ENCODE measurements at places on chromosomes 11 and 22.

GRCh38 chr22:41682033-41682807 lies 6.4 kb downstream of the SNU13 start:
- peak; percentile 84 for DNase-seq

DNA sequence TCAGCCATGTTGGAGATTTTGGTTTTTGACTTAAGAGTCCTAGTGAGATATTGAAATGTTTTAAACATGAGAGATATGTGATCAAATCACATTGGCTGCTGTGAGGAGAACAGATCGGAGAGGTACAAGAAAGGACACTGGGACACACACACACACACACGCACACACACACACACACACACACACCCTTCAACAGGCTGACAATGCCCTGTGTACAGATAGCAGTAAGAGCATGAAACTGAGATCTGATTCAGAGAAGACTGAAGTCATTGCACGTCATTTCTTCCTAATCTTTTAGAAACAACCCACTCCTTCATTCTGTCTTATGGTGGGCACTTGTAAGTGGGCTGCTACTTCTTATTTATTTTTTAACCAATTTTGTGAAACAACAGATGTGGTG lies 200.5 kb upstream of the E2F8 start:
- no peak for DNase-seq

DNA sequence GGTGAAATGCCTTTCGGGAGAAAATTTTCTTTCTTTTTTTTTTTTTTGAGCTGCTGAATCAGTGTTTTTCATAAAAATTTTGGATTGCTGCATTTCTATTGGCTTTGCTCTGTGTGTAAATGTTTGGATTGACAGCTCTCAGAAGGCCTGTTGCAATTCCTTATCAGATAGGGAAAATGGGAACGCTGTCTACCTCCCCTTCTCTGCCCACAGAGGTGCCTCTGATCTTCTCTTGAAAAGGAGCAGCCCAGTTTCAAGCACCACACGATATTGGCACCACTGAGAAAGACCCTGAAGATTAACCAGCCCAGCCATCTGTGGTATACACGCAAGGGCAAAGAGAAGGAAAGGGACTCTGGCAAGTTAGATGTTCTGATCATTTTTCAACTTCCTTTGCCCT lies 1272.2 kb downstream of the LRRC4C start:
- DNase-seq = no peak

DNA sequence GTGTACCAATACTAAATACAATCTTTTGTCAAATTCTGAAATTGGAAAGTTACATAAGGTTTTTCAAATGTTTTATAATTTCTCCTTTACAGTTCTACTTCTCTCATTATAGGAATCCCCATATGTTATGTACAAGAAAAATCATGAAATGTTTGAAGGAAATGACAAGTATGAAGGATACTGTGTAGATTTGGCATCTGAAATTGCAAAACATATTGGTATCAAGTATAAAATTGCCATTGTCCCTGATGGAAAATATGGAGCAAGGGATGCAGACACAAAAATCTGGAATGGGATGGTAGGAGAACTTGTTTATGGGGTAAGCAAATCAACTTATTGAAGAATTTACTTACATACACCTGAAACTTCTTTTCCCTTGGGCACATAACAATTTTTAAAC lies 103.4 kb downstream of the MSANTD4 start:
- no peak for DNase-seq

GRCh38 chr11:44566952-44567875 lies 1.8 kb downstream of the CD82 start:
- DNase-seq = no peak

- peak; percentile 50 for DNase-seq
Measured at GRCh38 chr11:11701070-11701469, 79.3 kb upstream of the GALNT18 start.

DNA sequence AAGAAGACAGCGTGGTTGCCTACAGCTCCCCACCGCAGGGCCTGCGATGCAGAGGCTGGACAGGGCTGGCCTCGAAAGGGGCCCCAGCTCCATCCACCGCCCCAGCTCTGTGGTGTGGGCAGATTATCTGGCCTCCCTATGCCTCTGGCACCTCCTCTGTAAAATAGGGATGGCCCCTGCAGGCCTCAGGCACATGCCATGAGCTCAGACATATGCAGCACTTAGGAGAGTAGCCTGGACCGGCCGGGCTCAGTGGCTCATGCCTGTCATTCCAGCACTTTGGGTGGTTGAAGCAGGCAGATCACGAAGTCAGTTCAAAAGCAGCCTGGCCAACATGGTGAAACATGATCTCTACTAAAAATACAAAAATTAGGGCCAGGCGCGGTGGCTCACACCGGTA lies 7.4 kb downstream of the APOBEC3D start:
- DNase-seq = no peak

GRCh38 chr11:44592125-44592940 lies 26.9 kb downstream of the CD82 start:
- DNase-seq = peak; percentile 14

DNA sequence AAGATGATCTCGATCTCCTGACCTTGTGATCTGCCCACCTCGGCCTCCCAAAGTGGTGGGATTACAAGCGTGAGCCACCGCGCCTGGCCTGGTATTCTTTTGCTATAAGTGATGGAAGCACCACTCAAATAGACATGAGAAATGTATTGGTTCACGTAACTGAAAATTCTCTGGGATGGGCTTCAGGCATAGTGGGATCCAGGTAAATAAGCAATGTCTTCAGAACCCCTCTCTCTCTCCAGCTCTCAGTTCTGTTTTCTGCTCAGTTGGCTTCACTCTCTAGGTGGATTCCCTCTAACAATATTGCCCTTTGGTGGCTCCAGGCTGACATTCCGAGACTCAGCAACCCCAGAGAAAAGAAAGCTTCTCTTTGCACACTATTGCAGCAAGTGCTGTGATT lies 889 bp upstream of the LHFPL7 start:
- DNase-seq = no peak

DNA sequence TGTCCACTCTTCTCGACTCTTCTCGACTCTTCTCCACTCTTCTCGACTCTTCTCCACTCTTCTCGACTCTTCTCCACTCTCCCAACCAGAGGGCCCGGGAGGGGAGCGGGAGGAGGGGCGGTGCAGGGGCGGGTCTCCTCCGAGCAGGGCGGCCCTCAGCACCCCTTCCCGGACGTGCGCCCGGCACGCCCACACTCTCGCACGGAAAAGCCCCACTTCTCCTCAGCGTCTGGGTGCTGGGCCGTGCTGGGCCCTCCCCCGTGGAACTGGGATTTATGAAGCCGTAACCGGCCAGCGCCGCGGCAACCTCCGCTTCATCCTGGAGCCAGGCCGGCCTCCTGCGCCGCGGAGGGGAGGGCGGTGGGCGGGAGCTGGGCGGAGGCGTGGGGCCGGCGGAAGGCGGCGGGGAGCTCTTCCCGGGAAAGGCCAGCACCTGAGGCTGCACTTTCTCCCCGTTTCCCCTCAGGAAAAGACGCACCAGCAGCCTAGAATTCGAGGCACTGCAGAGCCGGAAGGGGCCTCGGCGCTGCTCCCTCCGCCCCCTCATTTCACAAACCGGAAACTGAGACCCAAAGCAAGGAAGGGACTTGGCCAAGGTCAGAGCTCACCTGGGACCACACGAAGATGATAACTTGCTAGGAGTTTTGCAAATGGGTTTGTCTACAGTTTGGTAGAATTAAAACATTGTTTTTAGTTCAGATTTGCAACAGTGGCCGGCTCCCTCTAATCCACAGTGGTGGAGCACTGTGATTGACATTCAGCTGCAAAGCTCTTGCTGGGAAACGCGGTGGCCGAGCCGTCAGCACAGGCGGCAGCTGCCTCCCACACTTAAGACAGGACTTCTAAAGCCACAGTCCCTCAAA lies 31.6 kb upstream of the JAM3 start:
- DNase-seq = peak; percentile 72

- no peak for DNase-seq
Measured at GRCh38 chr11:17403980-17404759, 15.7 kb upstream of the KCNJ11 start.

GRCh38 chr11:15171956-15172355 lies 57.2 kb downstream of the INSC start:
- no peak for DNase-seq

DNA sequence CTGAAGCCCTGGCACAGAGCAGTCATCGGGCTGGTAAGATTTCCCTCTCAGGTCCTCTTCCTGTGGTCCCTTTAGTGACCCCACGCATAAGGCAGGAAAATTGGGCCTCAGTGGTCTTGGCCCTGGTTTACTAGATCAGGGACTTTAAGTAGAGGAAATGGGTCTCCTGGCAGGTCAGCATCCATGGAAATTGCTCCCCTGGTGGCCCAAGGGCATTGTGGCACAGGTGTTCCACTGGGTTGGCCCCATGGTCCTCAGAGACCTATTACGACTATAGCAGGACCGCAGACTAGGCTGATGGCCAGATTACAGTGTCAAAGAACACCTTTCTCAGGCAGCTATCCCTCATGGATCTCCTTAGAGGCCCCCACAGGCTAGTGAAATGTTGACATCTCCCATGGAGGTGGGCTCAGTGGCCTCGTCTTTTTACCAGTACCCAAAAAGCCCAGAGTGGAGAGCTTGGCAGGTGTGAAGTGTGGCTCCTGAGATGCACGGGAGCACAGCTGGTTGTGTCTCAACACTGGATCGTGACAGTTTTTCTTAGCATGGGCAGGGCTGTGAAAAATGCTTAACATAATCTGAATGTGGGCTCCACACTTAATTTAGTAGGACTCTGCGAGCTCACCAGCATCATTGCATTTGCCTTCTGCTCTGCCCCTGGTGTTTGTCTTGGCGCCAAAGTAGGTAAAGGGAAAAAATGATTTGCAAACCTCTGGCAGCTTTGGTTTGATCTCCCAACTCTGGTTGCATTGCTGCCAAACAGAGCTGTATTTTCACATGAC lies 74.2 kb downstream of the ZBTB16 start:
- no peak for DNase-seq

GRCh38 chr11:109644152-109644551 lies 222.2 kb downstream of the C11orf87 start:
- DNase-seq = peak; percentile 9

- no peak for DNase-seq
Measured at GRCh38 chr11:59259867-59260475, 47.2 kb upstream of the MPEG1 start.

DNA sequence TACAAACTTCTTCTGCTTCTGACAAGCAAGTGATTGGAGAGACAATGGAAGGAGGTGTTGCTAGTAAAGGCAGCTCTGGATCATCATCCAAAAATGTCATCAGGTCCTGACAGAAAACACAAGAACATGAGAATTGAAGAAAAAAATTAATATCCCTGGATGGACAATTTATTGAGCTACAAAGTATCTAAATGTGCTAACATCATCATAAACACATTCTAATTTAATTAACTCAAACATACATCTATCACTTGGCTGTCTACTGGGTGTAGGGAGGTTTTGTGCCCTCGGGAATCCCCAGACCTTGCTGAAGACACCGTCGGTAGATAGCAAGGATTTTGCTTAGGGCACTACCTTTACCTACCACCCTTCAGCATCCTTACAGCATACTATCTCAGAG lies 72.6 kb downstream of the ENTHD1 start:
- no peak for DNase-seq

GRCh38 chr22:39738746-39739145 lies 154.8 kb downstream of the ENTHD1 start:
- peak; percentile 78 for DNase-seq

- no peak for DNase-seq
Measured at GRCh38 chr11:93783765-93784144, 327 bp upstream of the MED17 start.

GRCh38 chr11:97296301-97296700 lies 906.5 kb downstream of the JRKL start:
- DNase-seq = no peak

DNA sequence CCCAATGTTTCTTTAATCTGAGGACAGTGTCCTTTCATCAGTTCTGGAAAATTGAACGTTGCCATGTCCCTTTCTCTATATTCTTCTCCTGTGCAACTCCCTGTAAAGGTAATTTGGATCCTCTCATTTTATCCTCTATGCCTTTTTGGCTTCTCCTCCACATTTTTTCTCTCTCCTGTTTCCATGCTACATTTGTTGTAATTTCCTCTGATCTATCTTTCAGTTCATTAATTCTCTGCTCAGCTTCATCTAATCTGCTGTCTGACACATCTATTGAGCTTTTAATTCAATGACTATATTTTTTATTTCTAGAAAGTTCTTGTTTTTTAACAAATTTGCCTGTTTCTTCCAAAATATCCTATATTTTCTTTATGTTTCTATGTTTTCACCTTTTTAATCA lies 59.3 kb downstream of the RPUSD4 start:
- no peak for DNase-seq
